ENCODE measurements at places on chromosomes 12 and 14.

DNA sequence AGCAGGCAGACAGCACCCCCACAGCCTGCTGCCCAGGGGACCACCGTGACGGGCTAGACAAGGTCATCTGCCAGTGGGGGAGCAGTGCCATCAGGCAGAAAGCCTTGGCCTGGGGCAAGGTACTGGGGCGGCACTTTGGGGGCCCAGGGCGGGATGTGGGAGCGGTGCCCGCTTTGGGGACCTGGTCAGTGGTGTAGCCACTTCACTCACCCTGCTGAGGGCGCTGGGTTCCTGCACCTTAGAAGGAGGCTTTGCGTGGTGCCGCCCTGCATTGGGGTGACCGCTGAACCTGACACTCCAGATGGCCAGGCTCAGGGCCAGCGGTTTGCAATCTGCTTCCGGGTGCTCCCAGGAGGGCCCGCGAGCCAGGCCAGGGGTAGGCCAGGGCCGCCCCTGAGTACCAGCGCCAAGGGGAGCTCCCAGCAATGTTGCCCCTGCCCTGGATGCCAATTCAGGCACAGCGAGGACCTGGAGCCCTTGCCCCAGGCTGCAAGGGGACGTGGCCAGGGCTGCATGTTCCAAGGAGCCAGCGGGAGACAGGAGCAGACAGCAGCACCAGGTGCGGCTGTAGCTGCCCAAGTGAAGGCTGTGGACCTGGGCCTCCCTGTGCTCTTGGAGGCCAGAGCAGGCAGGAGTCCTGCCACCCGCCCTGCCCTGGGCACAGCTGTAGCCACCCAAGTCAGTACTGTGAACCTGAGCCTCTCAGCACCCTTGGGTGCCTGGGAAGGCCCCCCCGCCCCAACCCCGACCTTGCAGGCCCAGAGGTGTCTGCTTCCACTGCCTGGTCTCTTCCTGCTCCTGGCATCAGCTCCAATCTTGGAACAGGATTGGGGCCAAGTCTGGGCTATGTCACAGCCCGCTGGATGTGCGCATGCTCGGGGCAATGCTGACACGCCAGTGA, 550.7 kb downstream of the SLC6A15 start:
- DNase-seq, result no peak

DNA sequence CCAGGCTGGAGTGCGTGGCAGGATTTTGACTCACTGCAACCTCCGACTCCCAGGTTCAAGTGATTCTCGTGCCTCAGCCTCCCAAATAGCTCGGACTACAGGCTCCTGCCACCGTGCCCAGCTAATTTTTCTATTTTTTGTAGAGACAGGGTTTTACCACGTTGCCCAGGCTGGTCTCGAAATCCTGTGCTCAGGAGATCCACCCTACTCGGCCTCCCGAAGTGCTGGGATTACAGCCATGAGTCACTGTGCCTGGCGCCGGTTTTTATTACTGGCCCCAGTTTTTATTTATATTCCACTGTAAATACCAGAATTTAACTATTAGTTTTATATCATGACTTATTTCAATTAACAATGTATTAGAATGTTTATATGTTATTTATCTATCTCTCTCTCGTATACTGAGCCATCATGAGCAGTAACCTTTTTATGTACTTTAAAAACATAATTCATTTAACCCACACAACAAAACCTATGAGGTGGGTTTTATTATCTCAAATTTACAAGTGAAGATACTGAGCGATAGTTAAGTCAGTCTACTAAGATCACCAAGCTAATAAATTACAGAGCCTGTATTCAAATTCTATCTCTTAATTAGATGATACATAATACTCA, 47.8 kb downstream of the HECTD1 start:
- no peak for DNase-seq

DNA sequence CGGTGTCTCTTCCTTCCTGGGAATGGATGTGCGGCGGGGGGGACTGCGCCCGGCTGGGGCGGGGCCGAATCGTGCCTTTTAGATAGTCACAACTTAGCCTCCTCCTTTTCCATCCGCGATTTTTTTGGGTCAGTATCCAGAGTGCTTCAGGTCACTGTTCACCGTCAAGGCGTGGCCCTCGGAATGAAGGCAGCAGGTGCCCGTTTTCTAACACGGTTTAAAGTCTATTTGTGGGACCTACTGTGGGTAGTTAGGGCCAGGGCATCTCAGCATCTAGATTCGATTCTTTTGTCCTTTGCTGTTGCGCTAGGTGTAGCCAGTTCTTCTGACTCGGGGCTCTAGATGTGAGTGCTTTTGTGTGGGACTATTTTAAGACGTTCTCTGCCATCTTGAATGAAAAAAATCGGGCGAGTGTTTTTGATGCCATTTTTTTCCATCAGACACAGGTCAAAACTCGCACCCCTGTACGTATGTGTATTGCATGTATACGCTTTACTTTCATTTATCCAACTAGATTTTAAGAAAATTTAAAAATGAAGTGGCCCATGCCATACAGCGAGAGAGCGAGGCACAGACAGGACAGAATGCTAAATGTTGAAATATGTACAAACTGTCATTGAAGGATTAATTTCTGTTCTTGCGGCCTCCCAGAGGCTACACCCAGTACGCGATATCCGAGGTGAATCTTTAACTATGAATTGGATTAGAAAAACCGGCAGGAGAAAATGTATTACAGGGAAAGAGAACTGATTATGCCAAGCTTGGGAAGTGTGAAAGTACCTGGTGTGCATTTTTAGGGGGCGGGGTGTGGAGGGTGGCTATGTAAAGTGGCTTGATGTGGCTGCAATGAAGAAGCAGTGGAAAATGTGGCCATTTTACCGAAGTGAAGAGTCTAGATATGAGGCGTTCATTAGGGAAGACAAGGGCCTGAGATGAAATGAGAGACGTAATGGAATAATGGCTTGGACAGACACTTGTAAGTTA, 835 bp downstream of the VEZT start:
- DNase-seq, result no peak

GRCh38 chr14:25431211-25432076, 381.5 kb upstream of the STXBP6 start:
- peak; percentile 17 for DNase-seq

DNA sequence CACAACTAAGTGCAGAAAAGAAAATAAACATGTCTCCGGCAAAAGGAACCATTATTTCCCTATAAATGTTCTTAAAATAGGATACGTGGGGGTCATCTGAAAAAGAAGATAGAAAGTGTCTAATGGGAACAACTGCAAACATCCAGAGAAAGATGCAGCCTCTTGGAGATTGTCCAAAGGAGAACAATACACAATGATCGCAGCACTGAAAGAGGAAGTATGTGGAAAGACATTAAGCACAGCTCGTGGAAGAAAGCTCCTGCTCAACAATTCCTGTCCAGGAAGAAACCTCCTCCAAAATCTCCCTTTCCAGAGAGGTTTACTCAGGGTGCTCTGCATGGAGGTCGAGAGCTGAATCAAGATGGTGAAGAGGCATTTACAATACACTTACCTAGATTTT, 2.5 kb upstream of the LALBA start:
- no peak for DNase-seq

GRCh38 chr14:73262427-73263183, 25.3 kb downstream of the PAPLN start:
- DNase-seq, result no peak

GRCh38 chr12:30019366-30020140, 235.8 kb upstream of the TMTC1 start:
- no peak for DNase-seq

GRCh38 chr12:39752482-39753137, 133.0 kb upstream of the ABCD2 start:
- DNase-seq, result no peak

- DNase-seq, result no peak
Measured at GRCh38 chr12:108625228-108625627, 8.5 kb downstream of the SELPLG start.

DNA sequence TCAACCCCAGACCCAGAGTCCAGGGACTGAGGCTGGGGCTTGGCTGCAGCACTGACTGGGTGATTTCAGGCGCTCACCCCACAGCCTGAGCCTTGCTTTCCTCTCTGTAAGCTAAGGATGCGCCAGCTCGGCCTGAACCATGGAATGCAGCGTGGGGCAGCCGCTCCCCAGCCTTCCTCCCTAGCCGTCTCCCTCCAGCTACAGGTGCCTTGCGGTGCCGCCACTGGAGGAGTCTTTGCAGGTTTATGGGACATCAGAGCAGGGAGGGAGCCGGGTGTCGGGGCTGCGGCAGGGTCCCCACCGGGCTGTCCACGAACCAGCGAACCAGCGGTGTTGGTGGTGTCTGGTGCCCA, 19.4 kb downstream of the PPP2R5C start:
- DNase-seq, result no peak

- no peak for DNase-seq
Measured at GRCh38 chr12:122348505-122348904, 74.0 kb downstream of the CLIP1 start.

- DNase-seq, result no peak
Measured at GRCh38 chr14:102226356-102227125, 78.4 kb downstream of the MOK start.

DNA sequence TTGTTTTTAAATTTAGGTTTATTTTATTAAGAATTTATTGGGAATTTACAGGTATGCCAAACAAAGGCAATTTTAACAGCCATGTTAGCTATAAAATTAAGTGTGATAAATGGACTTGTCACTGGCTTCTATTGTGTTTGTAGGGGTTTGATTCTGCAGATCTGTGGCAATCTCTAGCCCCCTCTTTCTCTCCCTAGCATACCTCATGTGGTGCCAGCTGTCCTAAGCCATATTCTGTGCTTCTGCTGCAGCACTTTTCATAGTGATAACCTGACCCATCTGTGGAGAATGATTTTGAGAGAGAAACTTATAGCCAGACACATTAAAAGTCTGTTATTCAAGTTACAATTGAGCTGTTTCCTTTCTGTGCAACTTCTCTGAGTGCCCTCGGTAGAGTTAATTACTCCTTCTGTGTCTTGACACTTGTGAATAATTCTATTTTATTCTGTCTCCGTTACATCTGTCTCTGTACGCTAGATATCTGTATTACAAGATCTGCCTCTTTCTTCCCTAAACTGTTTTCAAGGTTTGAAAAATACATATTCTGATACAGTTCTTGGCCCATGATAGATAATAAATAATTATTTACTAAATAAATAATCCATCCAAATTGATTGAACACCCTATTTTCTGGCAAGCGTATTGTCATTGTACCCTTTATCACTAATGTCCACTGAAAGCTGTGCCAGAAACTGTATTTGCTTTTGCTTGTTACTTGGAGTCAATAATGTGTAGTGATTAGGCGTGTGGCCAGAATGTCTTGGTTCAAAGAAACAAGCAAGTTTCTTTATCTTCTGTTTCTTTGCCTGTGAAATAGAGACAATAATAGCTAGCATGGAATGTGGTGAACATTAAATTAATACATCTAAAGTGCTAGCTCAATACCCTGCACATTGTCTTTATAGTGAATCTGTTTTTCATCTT, 40.0 kb downstream of the FRS2 start:
- no peak for DNase-seq

DNA sequence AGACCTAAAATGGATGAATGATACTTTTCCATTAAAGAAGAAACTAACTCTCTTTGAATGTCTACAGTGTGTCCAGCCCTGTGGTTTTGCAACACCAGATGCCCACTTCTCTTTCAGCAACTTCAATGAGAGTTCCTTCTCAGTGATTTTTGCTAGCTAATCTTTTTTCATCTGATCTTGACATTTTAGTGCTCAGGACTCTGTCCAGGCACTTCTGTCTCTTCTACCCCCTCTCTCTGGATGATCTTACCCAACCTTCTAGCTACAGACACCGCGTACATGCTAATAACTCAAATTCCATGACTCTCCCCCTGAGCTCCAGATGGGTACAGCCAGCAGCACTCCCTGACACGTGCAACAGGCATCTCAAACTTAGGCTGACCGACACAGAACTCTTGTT, 161.1 kb upstream of the FOXN3 start:
- no peak for DNase-seq

DNA sequence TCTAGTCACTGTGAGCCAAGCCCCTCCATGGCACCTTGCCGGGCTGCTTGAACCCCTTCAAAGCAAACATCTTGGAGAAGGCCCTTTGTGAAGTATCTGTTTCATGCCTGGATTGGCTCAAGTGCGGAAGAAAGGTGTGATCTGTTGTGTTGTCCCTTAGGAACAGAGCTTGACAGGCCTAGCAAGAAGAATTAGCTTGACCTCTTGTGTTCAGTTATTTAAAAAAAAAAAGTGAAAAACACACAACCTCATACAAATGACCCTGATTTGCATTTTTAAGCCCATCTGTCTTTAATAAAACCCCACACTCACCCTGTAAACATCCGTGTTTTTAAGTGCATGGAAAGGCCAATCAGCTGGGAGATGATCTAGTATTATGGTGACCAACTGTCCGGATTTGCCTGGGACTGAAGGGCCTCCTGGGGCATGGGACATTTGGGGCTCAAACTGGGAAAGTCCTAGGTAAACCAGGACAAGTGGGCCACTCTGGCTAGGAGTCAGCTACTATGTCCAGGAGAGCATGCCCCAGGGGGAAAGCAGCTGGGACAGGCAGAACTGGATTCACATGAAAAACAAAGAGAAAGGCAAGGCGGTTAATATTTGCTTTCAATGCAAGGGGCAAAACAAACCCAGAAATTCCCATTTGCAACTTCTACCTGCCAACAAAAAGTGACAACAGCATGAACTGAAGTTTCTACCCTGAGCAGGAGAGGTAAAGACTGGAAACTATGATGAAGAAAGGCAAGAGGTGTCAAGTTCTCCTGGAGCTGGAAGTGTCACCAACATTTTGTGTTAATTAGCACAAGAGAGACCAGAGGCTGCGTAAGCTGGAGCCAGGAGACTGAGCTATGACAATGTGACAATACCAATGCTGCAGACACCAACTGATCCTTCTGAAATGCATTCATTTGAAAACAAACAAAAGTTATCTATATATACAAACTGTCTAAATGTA, 78.6 kb downstream of the CLMN start:
- no peak for DNase-seq

GRCh38 chr12:116529686-116530085, 29.5 kb upstream of the MAP1LC3B2 start:
- DNase-seq, result no peak

DNA sequence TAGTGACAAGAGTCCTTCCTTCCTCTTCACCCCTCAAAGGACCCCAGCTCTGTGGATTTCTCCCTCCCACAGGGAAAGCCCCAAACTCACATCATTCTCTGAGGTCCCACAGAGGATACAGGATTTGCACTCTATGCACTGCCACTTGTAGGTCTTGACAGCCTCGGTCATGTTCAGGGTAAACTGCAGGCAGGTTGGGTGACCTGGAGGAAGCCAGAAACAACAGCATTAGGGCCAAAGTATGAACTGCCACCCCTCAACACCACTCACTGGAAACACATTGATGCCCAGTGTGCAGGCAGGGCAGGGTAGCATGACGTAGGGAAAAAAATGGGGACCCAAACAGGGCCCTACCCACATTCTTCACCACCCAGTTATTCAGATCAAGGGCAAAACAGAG, 264.4 kb downstream of the DPF3 start:
- DNase-seq, result no peak

GRCh38 chr12:164207-164606, 49.8 kb downstream of the SLC6A12 start:
- no peak for DNase-seq

GRCh38 chr14:69921052-69921451, 41.8 kb downstream of the SMOC1 start:
- no peak for DNase-seq

GRCh38 chr12:20268771-20269170, 99.6 kb upstream of the PDE3A start:
- DNase-seq, result no peak

GRCh38 chr12:109815225-109815624, 18.0 kb downstream of the TRPV4 start:
- DNase-seq, result no peak
